ENCODE measurements at places on chromosomes 2 and 18. TPM values are rescaled to one million over a fixed set of nuclear protein-coding genes. Genes with fewer than 3 reads are reported as not detected.

LAPTM4A gene
- total RNA-seq = 98.8 TPM

PFN4 gene
- total RNA-seq = not detected

SOX11 gene
- total RNA-seq = not detected

CD8B gene
- total RNA-seq = not detected

ACTG2 gene
- total RNA-seq = not detected

- no peak for DNase-seq
Measured at GRCh38 chr2:236659758-236660150, 90.1 kb downstream of the ACKR3 start.

DNA sequence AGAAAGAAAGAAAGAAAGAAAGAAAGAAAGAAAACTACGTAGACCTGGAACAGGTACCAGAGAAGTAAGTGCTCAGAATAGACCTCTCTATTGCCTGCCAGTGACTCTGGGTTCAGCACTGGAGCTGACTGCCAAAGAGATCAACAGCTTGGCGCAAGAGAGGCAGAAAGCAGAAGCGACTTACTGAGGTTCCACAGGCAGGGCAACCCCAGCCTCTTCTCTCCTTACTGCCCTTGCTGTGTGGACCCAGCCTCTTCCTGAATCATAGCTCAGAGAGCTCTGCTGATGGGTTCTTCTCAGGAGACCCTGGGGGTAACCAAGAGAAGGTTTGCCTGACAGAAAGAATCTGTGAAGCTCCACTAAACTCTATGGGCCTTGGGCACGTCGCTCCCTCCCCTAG lies 7.1 kb downstream of the CAPN13 start:
- no peak for DNase-seq

DNA sequence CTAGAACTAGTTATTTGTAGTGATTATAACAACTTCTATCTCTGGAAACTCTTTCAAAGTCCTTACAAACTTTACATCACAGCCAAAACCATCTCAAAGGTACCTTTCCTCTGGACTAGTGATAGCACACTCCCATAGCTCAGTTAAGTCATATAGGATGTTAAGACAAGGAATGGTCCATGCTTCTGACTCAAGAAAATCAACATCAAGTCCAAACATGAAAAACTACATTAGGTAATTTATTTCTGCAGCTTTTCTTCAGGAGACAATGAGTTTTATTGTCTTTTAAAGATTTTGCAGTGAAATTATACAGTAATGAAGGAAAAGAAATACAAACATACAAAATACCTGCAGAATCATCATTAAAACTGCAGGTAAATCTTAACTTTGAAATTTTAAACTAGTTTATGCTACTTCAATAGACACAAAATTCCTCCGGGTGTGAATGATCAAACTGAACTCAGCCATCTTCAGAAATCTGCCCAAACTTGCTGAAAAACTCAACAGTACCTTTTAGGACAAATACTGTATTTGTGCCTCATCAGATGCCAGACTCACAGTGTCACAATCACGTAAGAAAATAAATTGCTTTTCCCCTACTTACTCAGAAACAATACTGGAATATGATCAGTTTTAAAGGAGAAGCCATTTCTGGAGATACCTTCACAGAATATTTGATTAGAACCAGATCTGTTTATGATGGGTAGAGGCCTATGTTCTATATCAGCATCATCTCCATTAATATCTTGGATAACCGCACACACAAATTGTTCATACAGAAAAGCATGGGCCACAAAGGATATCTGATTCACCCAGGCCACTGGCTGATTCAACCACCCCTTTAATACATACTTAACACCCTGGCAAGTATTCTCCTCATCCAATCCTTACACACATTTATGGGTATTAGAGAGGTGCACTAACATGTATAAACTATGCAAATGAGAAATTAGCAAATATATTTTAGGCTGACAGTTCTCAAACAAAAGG lies 2.6 kb downstream of the TMEM131 start:
- no peak for DNase-seq

GRCh38 chr2:60873381-60873780 lies 8.0 kb upstream of the REL start:
- no peak for DNase-seq

DNA sequence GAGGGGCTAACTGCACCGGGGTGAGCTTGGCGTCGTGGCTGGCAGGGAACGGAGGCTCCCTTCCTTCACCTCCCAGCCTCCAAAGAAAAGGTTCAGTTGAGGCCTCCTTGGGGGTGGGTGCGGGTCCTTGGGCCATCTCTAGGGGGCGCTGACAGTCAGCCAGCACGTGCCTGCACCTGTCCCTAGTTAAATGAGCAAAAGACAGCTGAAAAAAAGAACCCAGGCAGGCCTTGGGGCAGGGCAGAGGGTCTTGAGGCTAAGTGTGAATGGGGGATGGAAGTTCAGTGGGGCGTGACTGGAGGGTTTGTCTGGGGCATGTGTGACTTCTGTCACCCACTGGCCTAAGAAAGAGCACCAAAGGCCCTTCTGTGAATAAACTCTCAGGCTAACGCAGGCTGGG lies 56.4 kb downstream of the ZFP36L2 start:
- no peak for DNase-seq

GRCh38 chr2:161283926-161284325 lies 24.3 kb upstream of the PSMD14 start:
- no peak for DNase-seq

- peak; percentile 17 for DNase-seq
Measured at GRCh38 chr2:74261204-74261864, 62.9 kb downstream of the MTHFD2 start.

- peak; percentile 75 for DNase-seq
Measured at GRCh38 chr2:157784169-157784822, 91.8 kb downstream of the ACVR1 start.

DNA sequence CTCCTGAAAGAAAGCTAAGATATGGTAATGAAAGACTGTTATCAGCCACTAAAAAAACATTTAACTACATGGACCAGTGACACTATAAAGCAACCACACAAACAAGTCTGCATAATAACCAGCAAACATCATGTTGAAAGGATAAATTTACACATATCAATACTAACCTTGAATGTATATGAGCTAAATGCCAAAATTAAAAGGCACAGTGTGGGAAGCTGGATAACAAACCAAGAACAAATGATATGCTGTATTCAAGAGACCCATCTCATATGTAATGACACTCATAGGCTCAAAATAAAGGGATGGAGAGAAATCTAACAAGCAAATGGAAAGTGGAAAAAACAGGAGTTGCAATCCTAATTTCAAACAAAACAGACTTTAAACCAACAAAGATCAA lies 213.1 kb upstream of the CDH2 start:
- DNase-seq = no peak

GRCh38 chr2:215434447-215435279 lies 1.2 kb downstream of the FN1 start:
- DNase-seq = no peak

- no peak for DNase-seq
Measured at GRCh38 chr2:7755879-7756278, 838.7 kb downstream of the RNF144A start.

- no peak for DNase-seq
Measured at GRCh38 chr2:96147593-96148201, 2.5 kb upstream of the DUSP2 start.

DNA sequence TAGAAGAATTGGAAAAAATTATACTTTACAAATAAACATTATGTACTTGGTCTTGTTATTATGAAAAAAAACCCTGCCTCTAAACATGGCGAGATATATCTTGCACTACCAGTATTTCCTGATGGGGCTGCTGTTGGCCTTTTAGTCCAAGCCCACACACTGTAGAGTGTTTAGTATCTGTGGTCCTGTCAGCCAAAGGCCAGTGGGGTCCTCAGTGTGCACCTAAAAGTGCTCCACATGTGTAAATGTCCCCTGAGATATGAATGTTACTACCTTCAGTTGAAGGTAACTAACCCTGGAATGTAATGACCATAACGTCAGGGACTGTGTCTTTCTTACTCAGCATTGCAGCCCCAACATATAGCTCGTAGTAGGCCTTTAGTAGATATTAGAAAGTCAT lies 71.1 kb upstream of the HK2 start:
- DNase-seq = no peak

GRCh38 chr2:197168705-197169104 lies 141.9 kb downstream of the ANKRD44 start:
- DNase-seq = peak; percentile 42

- no peak for DNase-seq
Measured at GRCh38 chr2:241565411-241565810, 6.9 kb downstream of the BOK start.

GRCh38 chr2:238141541-238142318 lies 3.3 kb downstream of the KLHL30 start:
- DNase-seq = no peak

DNA sequence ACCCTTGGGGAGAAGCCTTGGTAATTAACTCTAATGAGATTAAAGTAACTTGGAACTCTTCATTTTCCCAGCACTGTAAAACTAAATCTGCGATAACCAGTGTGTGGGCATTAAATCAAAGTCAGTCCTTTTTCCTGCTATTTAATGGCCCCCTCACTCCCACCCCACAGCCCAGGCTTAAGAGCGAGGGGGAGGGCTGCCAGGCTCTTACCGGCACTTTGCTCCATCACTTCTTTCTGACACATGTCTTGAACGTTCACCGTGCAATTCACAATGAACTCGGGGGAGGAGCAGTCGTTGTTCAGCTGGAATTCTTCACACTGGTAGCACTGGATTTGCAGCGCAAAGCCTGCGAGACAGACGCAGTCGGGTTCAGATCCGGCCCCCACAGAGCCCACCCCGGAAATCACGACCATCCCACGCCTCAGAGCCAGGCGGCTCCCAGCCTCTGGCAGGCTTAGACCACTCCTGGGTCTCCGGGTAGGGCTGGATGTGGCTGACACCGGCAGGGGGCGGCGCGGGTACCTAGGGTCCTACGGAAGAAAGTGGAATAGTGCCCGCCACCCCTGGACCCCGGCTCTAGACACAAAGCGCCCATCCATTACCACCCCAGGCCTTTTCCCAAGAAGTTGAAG lies 1.7 kb downstream of the LYPD1 start:
- no peak for DNase-seq

GRCh38 chr18:22831441-22831904 lies 101.7 kb upstream of the RBBP8 start:
- no peak for DNase-seq

DNA sequence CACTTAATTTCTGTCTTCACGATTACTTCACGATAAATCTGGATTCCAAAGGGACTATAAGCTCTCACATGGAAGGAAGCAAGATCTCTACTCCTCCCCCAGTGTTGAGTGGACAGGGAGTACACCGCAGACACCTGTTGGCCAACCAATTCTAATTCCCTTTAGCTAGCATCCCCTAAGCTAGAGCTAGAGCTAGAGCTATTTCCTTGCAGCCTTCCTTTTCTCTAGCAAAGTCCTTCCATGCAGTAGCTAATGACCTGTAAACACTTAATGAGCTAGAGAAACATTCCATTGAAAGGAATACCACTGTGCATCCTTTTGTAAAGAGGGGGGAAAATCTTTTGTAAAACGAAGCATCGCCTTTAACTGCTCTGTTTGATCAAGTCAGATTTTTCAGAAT lies 56.5 kb downstream of the BCL11A start:
- no peak for DNase-seq

DNA sequence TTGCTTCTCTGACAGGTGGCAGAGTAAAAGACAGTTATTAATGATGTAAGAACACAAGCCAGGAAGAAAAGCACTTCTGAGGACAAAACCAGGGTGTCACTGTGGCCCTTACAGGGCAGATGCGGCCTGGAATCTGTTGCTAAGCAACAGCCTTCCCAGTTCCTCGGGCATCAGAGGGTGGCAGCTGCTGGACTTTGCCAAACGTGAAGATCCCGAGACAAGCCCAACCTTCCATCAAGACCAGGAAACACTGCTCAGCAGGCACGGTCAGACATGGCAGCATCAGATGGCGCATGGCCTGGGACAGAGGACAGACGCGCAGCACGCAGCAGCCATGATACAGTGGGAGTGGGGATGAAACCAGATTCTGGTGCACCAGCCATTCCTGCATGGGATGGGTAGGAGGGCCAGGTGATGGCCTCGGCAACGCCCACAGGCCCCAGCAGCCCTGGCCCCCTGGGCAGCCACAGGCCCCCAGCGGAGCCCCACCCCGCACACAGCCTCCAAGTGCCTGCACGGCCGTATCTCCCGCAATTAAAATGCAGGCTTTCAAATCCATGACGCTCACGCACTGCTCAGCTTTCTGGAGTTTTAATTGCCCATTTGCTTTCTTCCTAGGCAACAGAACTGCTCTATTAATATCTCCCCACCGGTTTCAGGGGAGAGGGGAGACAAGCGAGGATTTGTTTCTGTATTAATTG lies 89.0 kb downstream of the EIPR1 start:
- peak; percentile 32 for DNase-seq

DNA sequence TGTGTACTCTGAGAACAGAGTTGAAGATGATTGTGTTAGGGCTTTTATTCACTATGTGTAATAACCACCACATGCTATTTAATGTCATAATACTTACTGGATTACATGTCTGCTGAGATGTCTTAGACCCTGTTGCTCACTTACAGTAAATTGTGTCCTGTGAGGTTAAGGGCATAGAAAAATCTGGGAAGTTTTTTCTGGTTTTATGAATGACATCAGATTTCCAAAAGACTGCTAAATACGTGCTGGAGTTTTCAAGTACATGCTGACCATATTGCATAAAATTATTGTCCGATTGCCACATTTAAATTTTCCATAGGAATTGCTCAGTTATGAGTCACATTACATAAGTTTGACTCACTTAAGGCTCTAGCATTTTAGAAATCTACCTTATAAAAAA lies 96.7 kb upstream of the COL5A2 start:
- DNase-seq = no peak

- no peak for DNase-seq
Measured at GRCh38 chr2:174634130-174635014, 36.8 kb upstream of the WIPF1 start.

DNA sequence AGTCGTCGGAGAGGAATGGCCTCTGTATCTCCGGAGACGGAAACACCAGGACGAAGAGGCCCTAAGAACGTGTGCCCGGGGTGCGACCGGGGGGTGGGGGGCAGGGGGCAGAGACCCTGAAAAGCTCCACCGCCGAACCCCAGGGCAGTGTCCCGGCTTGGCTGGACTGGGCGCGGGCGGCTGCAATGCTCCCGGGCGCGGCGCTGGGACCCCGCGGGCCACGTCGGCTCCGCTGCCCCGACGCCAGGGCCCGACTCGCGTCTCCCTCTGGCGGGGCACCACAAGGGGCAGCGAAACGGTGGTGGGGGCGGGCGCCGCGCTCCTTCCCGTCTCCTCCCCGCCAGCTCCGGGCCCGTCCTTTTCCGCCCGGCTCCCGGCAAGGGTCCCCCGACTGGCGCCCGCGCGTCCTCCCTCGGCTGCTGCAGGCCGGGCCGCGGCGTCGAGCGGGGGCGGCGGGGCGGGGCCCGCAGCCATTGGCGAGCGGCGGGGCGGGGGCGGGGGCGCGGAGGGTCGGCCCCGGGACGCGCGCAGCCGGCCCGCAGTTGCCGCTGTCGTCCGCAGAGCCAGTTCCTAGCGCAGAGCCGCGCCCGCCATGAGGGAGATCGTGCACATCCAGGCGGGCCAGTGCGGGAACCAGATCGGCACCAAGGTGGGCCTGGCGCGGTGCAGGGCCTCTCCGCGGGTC lies at the start of gene TUBB6:
Gene TUBB6, plus strand, starts transcription at position 541 of the 685 bp plus-strand sequence. Its CDS starts 52 bp downstream, at position 593.
- no peak for DNase-seq

- DNase-seq = no peak
Measured at GRCh38 chr18:70398076-70398475, 109.2 kb downstream of the SOCS6 start.

- peak; percentile 26 for DNase-seq
Measured at GRCh38 chr2:233384811-233385488, 30.7 kb downstream of the DGKD start.

Data from G401 (cell line).